ENCODE measurements at places on chromosomes 1 and 21. TPM values are rescaled to one million over a fixed set of nuclear protein-coding genes. Genes with fewer than 3 reads are reported as not detected.

The TRAF3IP3 gene
- total RNA-seq = 1.1 TPM

- H3K4me1 ChIP-seq = peaks cover 35% of the 10 kb centered on the region
- H3K36me3 ChIP-seq = no peaks in the 10 kb centered on the region
- peak overlapping the region; percentile 63 for H3K27ac ChIP-seq
- H3K27me3 ChIP-seq = no peaks in the 10 kb centered on the region
- no peak for DNase-seq
Observed at GRCh38 chr1:201456499-201457309, 12.3 kb downstream of the PHLDA3 start.

The JAM2 gene
- 4.8 TPM for total RNA-seq

- no peaks in the 10 kb centered on the region for H3K36me3 ChIP-seq
- no peaks in the 10 kb centered on the region for H3K27me3 ChIP-seq
- peaks cover 27% of the 10 kb centered on the region for H3K4me1 ChIP-seq
Observed at GRCh38 chr21:15221799-15222386, 157.1 kb upstream of the NRIP1 start.

- H3K4me1 ChIP-seq = no peaks in the 10 kb centered on the region
- no peaks in the 10 kb centered on the region for H3K27me3 ChIP-seq
- no peak overlapping the region for H3K27ac ChIP-seq
- no peak for DNase-seq
- H3K4me3 ChIP-seq = no peak overlapping the region
Observed at GRCh38 chr1:88956003-88956402, 36.4 kb downstream of the KYAT3 start.

The FCRL1 gene
- total RNA-seq = not detected

DNA sequence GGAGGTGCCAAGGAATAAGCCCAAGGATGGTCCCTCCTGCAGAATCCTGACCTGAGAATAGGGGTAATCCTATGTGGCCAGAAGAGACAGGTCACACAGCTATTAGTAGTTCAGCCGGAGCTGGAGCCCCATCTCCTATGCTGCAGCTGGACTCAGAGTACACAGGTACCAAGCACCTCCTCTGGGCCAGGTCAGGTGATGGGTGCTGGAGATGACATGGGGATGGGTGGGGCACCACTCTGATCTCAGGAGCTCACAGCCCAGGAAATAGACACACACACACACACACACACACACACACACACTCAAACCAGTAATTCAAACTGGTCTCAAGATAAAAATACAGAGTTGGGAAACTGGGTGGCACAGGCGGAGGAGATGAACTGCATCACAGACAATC, 54.2 kb upstream of the SSBP3 start:
- no peak overlapping the region for H3K4me3 ChIP-seq
- H3K4me1 ChIP-seq = peaks cover 72% of the 10 kb centered on the region
- no peaks in the 10 kb centered on the region for H3K27me3 ChIP-seq
- no peak for DNase-seq
- H3K27ac ChIP-seq = peak overlapping the region; percentile 87

DNA sequence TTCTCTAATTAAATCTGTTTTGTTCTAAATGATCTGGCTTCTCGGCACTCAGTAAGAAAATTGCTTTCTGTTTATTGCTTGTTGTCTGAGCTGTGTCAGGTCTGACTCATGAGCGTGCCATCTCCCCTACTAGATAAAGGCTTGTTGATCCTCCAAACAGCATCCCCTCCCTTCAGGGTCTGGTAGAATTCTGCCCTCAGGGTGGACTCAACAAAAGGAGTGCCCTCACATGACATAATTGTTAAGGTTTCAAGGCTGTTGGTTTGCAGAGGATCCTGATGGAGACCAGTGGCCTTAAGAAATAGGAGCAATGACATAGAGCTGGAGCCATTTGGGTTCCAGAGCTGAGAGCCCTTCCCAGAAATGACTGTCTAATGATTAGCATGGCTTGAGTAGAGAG, 36.0 kb upstream of the ATP2B4 start:
- H3K27ac ChIP-seq = peak overlapping the region; percentile 98
- H3K36me3 ChIP-seq = no peaks in the 10 kb centered on the region
- no peaks in the 10 kb centered on the region for H3K27me3 ChIP-seq

DNA sequence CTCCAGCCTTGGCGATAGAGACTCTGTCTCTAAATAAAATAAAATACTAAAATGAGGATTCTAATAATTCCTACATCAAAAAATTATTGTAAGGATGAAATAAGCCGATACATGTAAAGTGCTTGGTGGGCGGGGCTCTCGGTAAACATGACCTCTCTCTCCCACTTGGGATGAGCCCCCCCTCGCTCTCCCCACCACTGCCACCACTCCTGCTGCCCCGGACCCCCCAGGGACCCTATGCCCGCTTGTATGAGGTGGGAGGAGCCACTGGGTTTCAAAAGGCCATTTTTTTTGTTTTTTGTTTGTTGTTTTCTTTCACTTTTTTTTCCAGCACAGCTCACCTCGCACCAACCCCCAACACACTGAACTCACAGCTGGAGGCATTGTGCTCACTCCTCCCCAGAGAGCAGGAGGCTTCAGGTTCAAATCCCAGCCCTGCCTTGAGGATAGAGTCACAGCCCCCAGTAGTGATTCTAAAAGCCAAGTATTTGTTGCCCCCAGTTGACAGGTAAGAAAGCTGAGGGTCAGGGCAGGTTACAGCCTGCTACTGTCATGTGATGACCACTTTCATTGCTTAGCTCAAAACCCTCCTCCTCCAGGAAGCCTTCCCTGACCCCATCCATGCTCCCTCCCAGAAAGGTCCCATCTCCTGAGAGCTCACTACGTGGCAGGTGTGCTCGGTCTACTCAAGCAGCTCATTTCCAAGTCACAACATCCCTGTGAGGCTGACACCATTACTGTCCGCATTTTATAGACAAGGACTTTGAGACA, 4.2 kb downstream of the SDC3 start:
- DNase-seq = no peak
- H3K4me1 ChIP-seq = peaks cover 15% of the 10 kb centered on the region
- no peak overlapping the region for H3K27ac ChIP-seq
- H3K27me3 ChIP-seq = peaks cover 7% of the 10 kb centered on the region
- H3K36me3 ChIP-seq = no peaks in the 10 kb centered on the region

GRCh38 chr1:197806718-197807117, 31.4 kb upstream of the DENND1B start:
- no peak for DNase-seq
- H3K4me1 ChIP-seq = peaks cover 3% of the 10 kb centered on the region
- H3K27me3 ChIP-seq = no peaks in the 10 kb centered on the region
- no peak overlapping the region for H3K27ac ChIP-seq

GRCh38 chr1:211750599-211750998, 75.2 kb upstream of the NEK2 start:
- DNase-seq = no peak
- no peak overlapping the region for H3K4me3 ChIP-seq
- H3K4me1 ChIP-seq = peaks cover 11% of the 10 kb centered on the region
- no peaks in the 10 kb centered on the region for H3K27me3 ChIP-seq
- peak overlapping the region; percentile 11 for H3K27ac ChIP-seq

DNA sequence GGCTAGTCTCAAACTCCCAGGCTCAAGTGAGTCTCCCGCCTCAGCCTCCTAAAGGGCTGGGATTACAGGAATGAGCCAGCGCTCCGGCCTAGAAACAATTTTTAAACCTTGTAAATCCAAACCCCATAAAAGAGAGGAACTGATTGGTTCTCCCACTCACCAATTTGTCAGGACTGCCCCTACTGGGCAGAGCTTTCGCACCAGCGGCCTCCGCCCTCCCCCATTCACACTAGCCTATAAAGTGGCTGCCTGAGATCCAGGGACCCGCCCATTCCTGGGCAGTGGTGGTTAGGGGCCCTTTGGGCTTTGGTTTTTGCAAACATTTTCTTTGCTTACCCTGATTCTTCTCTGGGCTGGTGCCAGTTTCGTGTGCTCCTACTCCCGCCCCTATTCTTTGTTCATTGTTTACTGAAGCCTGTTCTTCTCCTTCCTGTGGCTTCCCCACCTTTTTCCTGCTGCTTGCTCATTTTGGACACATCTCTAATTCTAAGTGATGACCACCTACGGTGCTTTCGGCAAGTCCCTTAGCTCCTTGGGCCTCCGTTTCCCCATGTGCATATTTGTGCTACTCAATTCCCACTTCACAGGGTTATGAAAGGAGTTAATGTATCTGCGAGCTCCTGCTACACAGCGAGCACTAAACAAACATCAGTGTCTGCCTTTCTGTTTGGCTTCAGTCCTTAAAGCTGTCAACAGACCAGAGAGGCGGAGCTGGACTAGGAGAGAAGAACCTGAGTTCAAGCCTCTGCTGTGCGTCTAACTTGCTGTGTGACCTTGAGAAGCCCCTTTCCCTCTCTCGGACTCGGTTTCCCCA, 39.8 kb upstream of the CLIC4 start:
- H3K27ac ChIP-seq = peak overlapping the region; percentile 79
- H3K36me3 ChIP-seq = no peaks in the 10 kb centered on the region
- H3K4me1 ChIP-seq = peaks cover 15% of the 10 kb centered on the region
- no peaks in the 10 kb centered on the region for H3K27me3 ChIP-seq
- no peak overlapping the region for H3K4me3 ChIP-seq

All from mesothelial cell of epicardium (in vitro differentiated cells).